ENCODE measurements at places on chromosomes 7 and 10. TPM values are rescaled to one million over a fixed set of nuclear protein-coding genes. Genes with fewer than 3 reads are reported as not detected.

Gene SLC29A4
- total RNA-seq: 2.1 TPM

- no peak for DNase-seq
Measured at GRCh38 chr10:102865620-102866019, 3.6 kb upstream of the AS3MT start.

DNA sequence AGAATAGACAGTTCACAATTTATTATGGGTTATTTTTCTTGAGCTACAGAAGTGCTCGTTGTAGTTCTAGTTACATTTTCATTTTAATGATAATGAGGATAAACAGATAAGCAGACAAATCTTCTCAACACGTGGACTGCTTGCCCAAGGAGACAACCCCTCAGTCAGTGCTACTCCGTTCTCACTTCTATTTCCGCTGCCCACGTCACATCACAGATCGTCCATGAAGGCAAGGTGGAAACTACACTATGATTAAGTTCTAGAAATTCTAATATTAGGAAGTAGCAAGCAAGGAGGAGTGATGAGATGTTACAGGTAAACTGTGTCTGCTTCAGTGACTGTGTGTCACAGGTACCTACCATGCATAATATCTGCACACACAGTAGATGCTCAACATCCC is 210.5 kb downstream of the CHCHD3 start:
- DNase-seq: no peak

GRCh38 chr7:116854132-116854531 is 8.3 kb upstream of the CAPZA2 start:
- DNase-seq: no peak

GRCh38 chr7:108528183-108528712 is 2.3 kb upstream of the PNPLA8 start:
- no peak for DNase-seq

- no peak for DNase-seq
Measured at GRCh38 chr10:70052462-70053217, at the start of gene MACROH2A2. Gene MACROH2A2 (plus strand): TSS chr10:70052846. CDS start chr10:70075659, 22,813 bp downstream.

Gene MYL10
- not detected for total RNA-seq

Gene ZNF853
- 4.6 TPM for total RNA-seq

DNA sequence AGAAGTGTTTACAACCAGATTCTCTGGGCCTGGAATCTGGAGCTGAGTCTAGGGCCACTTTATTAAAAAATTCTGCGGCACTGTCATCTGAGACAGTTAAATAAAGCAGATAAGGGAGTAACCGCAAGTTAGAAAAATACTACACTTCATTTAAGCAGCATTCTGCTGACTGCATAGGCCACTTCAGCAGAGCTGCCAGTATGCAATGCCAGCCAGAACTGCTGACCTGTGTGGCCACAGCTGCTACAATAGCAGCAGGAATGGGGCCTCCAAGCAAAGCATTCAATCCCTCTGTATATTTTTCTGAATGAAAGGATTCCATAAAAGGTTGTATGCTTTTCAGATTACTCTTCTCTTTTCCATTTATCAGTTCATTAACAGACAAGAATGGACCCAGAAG is 136.0 kb downstream of the COL28A1 start:
- DNase-seq: no peak

DNA sequence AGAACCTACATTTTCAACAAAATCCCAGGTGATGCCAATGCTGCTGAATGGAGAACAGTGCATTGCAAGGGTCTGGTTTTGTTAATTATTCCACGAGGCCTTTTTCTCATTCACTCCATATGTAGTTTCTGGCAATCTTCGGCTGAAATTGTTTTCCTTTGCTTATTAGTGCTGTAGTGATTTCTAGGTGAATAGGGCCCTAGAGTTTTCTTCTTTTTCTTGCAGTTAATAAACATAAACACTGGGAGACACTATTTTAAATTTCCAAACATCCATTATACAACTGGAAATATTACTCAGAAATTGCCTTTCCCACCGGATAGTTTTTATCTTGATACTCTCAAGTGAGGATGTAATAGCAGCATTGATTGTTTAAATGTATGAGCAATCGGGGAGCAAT is 435.6 kb downstream of the XPNPEP1 start:
- DNase-seq: no peak

DNA sequence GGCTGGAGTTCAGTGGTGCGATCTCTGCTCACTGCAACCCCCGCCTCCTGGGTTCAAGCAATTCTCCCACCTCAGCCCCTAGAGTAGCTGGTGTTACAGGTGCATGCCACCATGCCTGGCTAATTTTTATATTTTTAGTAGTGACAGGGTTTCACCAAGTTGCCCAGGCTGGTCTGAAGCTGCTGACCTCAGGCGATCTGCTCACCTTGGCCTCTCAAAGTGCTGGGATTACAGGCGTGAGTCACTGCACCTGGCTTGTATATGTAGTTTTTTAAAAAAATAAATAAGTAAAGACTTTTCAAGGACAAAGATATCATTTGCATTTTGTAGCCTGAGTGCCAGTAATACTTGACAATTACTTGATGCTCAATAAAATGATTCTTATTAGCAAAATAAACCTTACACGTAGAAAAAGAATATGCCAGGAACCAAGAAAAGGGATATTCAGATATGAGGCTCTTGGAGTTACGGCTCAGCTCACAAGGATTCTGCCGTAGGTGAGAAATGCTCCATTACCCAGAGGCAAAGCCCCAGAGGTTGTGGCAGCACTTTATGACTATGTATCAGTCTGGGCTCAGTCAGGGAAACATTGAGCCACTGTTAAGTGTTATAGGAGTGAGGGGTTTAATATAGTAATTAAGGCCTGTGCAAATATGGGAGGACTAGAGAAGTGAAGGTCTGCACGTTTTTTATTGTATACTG is 98.5 kb downstream of the TPST1 start:
- DNase-seq: no peak

DNA sequence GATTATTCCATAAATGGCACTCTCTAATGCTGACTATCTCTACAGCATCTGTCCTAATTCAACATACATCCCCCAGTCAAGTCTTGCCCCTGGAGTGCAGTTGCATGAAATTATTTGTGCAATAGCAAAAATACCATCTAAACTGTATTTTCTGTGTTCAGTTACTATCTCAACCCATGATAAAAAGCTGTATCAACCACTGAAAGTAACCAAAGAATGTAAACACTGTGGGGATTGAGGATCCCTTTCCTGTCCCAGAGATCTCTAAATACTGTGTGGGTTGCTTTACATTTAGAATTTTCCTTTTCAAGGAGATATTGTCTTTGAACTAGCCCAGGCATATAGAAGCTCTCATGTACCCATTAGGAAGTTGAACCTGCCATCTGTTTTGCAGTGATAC is 23.9 kb upstream of the DGKI start:
- DNase-seq: no peak

Gene BICC1
- not detected for total RNA-seq

- peak; percentile 55 for DNase-seq
Measured at GRCh38 chr10:93813507-93814465, 56.0 kb downstream of the LGI1 start.

Gene CPA4
- total RNA-seq: not detected

- no peak for DNase-seq
Measured at GRCh38 chr10:103802081-103802480, 53.3 kb downstream of the SH3PXD2A start.

- DNase-seq: peak; percentile 64
Measured at GRCh38 chr10:36254199-36254598, 612.1 kb upstream of the FZD8 start.

GRCh38 chr10:120987359-120987758 is 136.2 kb downstream of the WDR11 start:
- DNase-seq: no peak

GRCh38 chr10:86330778-86331763 is 35.5 kb downstream of the GRID1 start:
- no peak for DNase-seq

Gene MRC1
- 250 TPM for total RNA-seq

DNA sequence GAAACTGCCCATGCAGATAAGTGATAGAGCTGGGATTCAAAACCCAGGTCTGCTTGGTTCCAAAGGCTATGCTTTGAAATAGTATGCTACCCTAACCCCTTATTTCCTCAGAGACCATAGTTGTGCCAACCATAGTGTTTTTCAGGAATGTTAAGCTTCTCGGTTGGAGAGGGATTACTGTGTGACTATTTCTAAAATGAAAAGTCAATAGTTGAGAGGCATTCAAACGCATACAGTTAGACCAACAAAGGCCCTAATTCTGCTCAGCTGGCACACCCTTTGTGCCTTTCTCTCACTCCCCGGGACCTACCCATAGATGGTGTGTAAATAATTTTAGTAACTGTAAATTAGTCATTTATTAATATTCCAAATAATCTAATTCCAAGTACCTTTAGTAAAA is 64.6 kb upstream of the RNF148 start:
- no peak for DNase-seq

Gene PALS2
- total RNA-seq: 11.4 TPM

DNA sequence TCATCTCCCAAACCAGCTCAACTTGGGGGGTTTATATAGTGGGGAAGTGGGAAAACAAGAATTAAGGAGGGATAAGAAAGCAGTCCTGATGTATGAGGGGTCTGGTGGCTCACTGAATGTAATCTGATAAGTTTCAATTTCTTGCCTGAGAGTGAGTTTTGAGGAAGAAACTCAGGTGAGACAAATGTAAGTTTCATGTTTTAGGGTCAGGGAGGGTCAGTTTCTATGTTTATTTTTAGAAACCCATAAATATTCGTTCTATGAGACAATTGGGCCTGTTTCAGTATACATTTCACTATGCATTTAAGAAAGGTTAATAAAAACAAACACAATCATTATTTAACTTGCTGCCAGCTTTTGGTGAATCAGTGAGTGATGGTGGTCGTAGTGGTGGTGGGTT is 128.0 kb upstream of the MBL2 start:
- no peak for DNase-seq

DNA sequence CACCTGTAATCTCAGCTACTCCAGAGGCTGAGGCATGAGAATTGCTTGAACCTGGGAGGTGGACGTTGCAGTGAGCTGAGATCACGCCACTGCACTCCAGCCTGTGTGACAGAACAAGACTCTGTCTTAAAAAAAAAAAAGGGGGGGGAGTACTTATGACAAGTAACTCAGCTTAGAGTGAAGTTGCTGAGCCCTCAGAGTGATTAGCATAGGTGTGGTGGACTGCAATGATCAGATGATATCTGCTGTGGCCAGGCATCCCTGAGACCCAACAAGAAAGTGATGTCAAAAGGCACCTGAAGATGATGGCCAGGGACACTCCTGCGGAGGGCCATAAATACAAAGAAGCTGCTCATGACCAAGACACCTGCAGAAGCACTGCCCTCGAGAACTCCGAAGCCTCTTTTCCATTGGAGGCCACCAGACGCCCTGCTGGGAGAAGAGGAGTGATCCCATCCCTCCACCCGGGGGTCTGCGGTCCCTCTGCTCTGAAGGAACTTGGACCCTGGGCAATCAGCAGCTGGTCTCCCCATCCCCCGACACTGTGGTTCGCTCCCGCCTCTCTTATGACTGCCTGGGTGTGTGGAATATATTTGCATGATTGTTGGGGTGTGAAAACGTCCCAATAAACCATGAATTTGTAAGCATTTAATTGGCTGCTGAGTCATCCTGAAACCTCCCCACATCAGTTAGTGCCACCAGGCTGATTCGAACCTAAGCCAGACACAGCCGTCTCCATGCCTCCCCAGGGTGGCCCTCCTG is 46.0 kb downstream of the RASGEF1A start:
- DNase-seq: no peak

GRCh38 chr10:4849555-4850242 is 23.7 kb downstream of the AKR1E2 start:
- peak; percentile 95 for DNase-seq

Gene LRRC18
- total RNA-seq: not detected

GRCh38 chr7:128701062-128701785 is 29.1 kb downstream of the GARIN1A start:
- no peak for DNase-seq

DNA sequence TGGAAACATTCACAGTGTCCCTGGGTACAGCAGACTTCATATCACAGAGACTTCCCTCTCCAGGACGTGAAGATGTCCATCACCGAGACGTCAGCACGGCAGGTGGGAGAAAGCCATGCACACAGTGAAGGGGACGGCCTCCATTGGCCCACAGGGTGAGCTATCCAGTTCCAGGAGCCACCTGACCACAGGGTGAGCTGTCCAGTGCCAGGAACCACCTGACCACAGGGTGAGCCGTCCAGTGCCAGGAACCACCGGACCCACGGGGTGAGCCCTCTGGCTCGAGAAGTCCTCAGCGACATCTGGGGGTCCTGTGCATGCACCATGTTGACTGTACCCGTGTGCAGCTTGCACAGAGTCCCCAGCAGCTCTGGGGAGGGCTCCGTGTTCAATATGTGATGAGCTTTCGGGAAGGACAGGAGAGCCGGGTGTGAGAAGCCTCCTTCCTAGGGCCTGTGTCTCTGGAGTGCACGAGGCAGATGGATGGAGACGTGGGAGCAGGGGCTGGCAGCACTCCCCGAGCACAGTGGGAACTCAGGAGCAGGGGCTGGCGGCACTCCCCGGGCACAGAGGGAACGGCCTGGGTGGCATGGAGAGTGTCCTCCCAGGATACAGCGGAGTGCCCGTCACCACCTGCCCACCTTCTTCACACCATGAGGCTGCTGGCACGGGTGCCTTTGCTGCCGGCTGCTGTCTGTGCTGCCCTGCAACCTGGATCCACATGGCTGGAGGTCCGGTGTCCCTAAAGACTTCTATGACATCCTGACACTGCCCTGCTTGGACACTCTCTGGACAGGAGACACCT is 616.2 kb downstream of the DNAJB6 start:
- no peak for DNase-seq

DNA sequence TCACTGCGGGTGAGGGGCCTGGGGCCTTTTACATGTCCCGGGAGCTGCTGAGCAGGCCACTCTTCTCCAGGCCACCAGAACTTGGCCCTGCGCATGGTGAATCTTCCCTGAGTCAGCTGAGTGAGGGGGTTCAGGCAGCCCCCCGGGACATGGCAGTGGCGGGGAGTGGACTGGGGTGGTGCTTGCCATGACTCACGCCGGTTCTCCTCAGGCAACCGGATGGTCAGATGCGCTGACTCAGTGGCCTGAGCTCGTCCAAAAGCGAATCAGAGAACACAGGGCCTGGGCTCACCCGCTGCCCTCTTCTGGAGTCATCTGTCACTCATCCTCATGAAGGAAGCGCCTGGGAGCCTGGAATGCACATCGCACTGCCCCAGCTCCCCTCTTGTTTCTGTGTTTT is 33.5 kb downstream of the HTRA1 start:
- peak; percentile 73 for DNase-seq

- DNase-seq: no peak
Measured at GRCh38 chr7:83599131-83599530, 49.8 kb downstream of the SEMA3E start.
